CD4-positive, alpha-beta T cell treated with Interleukin-2 at 100 ng/mL for 4 hours (primary cell): ENCODE measurements at places on chromosomes 2 and 18.

GRCh38 chr2:234107861-234108260, 57.4 kb downstream of the SPP2 start:
- DNase-seq = no peak

DNA sequence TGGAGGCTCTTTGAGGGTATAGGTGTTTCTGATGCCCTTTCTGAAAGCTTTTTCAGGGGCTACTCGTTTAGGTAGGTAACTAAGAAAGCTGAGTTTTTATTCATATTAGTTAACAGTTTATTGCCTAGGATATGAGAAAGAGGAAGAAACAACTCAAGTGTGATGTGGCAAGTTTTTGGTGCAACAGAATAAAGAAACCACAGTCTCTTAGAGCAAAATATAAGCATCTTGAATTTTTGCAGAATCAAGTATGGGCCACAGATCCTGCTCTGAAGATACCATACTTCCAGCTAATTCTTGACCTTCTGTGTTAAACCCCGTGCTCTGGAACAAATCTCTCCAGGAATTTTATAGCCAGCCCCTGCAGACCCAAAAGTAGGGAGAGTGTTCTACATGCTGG, 147.7 kb upstream of the SLC1A4 start:
- no peak for DNase-seq

- no peak for DNase-seq
Observed at GRCh38 chr2:152581360-152581759, 135.9 kb downstream of the PRPF40A start.

DNA sequence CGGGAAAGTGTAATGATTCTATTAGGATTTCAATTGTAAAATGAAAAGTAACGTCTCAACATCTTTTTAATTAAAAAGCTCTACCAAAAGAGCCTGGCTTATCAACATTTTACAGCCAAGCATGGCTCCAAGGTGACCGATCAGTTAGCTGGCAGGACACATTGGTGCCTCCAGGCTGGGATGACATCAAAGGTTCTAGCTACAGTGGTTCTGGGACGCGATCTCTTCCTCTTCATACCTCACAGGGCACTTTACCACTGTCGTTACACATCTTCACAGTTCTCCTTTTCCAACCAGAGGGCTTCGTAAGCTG, 693 bp downstream of the ORC2 start:
- DNase-seq = no peak

DNA sequence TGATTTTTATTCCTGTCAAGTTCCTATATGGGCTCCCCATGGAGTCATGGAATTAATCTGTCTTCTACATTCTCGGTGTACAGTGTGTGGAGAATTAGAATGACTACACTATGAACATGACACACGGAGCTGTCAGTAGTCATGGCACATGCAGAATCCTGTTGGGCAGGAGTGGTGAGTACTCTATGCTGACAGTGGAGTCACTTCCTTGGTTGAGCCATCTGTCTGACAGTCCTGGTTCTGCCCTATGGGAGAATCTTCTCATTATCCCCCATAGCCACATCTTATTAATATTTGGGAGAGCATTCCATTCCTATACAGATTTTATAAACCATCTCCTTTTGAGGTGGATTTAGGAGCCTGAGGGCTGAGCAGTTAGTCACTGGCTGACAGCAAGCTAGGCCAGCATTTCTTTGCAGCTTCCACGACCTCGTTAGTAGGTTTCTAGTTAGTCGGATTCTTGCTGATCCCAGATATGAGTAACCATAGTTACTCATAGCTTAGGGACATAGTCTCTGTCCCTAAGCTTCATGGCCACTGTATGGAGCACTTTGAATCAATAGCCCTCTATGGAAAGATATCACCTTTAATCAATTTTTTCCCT, 90.6 kb downstream of the MDH1 start:
- no peak for DNase-seq
